ENCODE measurements at places on chromosomes 5 and 9. TPM values are rescaled to one million over a fixed set of nuclear protein-coding genes. Genes with fewer than 3 reads are reported as not detected.

SPAG8 gene
- total RNA-seq, result 1.4 TPM

IL3 gene
- 0.82 TPM for total RNA-seq

LAMC3 gene
- 0.05 TPM for total RNA-seq

ADAMTS6 gene
- 2.0 TPM for total RNA-seq

RFESD gene
- total RNA-seq, result 4.7 TPM

SLC46A2 gene
- not detected for total RNA-seq

C7 gene
- total RNA-seq, result not detected

PCDH1 gene
- not detected for total RNA-seq

MTMR12 gene
- total RNA-seq, result 28.8 TPM

FGF18 gene
- total RNA-seq, result not detected

ENTPD2 gene
- not detected for total RNA-seq

PCDHB12 gene
- total RNA-seq, result not detected

PCDHB11 gene
- total RNA-seq, result not detected

CER1 gene
- not detected for total RNA-seq

STPG3 gene
- total RNA-seq, result not detected

IFNA16 gene
- total RNA-seq, result not detected

RNF208 gene
- total RNA-seq, result 3.8 TPM

ZNF883 gene
- 0.11 TPM for total RNA-seq

EMB gene
- 138 TPM for total RNA-seq

IRGM gene
- total RNA-seq, result 3.5 TPM

NANS gene
- total RNA-seq, result 60.4 TPM

BNC2 gene
- not detected for total RNA-seq
